Esophagus squamous epithelium (tissue), 5 donors: ENCODE measurements at places on chromosomes 6 and 20. TPM values are rescaled to one million over a fixed set of nuclear protein-coding genes. Genes with fewer than 3 reads are reported as not detected.

DNA sequence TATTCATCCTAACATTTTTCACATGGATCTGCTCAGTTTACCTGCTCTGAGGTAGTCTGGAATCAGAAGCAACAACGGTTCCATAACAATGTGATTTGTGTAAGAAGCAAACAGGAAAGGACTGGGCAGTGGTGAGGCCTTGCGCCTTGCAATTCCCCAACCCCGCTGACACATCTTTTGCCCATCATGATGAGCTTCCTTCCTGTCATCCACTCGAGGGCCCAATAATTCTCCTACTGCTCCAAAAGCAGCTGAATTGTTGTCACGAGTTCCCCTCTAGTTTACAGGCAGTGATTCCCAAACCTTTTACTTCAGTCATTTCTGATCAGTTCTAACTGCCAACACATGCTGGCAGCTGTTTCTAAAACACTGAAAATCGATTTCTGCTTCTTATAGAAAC lies 22.9 kb downstream of the STX7 start:
- DNase-seq: no peak

Gene OLIG3
- not detected for total RNA-seq

- no peak for DNase-seq
These were observed 147.7 kb downstream of the GMPR start for GRCh38 chr6:16386057-16386456.

Gene NEU1
- total RNA-seq: 19.8 TPM

GRCh38 chr6:43299338-43300293 lies 1.6 kb downstream of the SLC22A7 start:
- DNase-seq: no peak

- no peak for DNase-seq
These were observed 16.8 kb downstream of the POFUT1 start for GRCh38 chr20:32224463-32224862.

GRCh38 chr6:79467716-79468115 lies 69.5 kb downstream of the LCA5 start:
- DNase-seq: no peak

- DNase-seq: no peak
These were observed 5.9 kb upstream of the ASXL1 start for GRCh38 chr20:32352121-32352720.

Gene GUCA1A
- total RNA-seq: not detected

Gene TAB2
- 32.7 TPM for total RNA-seq

GRCh38 chr6:90414352-90414751 lies 117.7 kb upstream of the BACH2 start:
- no peak for DNase-seq

Gene ADGRF1
- 57.0 TPM for total RNA-seq

GRCh38 chr6:164344801-164345291 lies 930.3 kb downstream of the QKI start:
- DNase-seq: no peak

- DNase-seq: no peak
These were observed 46.0 kb downstream of the PCNA start for GRCh38 chr20:5073660-5074231.

DNA sequence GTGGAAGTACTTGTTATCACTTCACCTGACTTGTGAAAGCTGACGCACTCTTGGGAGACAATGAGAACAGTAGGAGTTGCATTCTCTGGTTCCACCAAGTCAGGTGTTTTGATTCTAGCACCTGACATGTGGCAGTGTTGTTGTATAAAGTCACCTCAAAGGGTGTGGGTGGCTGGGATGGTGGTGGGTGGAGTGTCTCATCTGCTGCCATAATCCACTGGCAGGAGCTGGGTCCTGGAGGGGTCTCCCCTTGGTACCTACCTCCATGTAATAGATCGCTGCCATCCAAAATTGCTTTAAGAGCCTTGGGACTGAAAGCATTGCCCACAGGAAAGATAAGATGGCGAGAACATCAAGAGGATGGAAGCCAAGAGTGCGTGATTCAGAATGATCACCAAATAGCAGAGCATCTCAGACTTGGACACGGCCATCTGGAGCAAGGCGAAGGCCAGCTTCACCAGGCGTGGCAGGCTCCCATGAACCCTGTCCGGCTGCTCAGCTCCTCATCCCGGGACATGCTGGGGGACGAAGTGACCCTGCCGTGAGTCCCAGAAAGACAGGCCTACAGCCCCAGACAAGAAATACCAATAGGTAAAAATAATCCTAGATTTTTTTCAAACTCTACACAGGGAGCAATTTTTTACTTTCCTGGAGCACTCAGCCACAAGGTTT lies 56.6 kb downstream of the NPEPL1 start:
- no peak for DNase-seq

Gene SH3BGRL2
- total RNA-seq: 64.3 TPM

DNA sequence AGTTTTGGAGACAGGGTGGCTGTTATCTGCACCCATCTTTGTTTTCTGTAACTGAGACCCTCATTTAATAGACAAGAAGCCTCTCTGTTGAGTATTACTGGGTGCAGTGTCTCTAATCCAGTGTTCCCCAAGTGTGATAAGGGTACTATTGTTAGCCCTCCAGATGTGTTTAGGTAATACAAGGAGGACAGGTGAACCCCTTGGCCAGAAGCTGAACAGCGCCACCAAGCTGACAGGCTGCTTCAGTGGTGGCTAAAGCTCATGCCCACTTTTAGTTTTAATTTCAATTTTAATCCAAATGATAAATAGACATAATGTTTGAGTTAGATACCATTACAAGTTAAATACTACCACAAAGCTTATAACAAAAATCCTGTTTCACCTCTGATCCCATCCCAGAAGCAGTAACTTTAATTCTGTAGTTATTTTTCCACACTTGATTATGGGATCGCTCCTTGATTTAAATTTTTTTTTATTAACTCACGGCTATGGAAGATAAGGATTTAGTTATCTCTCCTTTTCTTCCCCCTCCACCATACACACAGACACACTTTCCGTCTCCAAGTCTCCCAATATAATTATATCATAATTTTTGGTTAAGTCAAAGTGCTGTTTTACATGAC lies 8.4 kb upstream of the STK35 start:
- DNase-seq: no peak

GRCh38 chr6:62367601-62368000 lies 81.6 kb upstream of the KHDRBS2 start:
- no peak for DNase-seq

DNA sequence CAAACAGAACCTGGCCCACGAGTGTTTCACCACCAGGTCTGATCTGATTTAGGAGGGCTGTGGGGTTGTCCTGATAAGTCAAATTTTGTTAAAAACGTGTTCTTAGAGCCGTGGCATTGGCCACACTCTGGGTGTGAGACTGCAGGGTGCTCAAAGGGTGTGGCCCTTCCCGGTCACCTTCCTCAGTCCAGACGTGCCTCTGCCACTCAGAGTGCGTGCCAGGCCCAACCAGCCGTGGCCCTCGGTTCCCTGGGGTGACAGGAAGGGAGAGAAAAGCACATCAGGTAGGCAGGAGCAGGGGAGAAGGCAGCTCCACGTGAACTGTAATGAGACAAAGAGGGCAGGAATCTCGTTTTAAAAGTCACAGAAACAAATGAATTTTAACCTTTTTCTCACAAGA lies 115.4 kb downstream of the FAM120B start:
- DNase-seq: no peak

Gene MTHFD1L
- 19.2 TPM for total RNA-seq

GRCh38 chr6:158347335-158347734 lies 35.1 kb downstream of the TULP4 start:
- DNase-seq: no peak

DNA sequence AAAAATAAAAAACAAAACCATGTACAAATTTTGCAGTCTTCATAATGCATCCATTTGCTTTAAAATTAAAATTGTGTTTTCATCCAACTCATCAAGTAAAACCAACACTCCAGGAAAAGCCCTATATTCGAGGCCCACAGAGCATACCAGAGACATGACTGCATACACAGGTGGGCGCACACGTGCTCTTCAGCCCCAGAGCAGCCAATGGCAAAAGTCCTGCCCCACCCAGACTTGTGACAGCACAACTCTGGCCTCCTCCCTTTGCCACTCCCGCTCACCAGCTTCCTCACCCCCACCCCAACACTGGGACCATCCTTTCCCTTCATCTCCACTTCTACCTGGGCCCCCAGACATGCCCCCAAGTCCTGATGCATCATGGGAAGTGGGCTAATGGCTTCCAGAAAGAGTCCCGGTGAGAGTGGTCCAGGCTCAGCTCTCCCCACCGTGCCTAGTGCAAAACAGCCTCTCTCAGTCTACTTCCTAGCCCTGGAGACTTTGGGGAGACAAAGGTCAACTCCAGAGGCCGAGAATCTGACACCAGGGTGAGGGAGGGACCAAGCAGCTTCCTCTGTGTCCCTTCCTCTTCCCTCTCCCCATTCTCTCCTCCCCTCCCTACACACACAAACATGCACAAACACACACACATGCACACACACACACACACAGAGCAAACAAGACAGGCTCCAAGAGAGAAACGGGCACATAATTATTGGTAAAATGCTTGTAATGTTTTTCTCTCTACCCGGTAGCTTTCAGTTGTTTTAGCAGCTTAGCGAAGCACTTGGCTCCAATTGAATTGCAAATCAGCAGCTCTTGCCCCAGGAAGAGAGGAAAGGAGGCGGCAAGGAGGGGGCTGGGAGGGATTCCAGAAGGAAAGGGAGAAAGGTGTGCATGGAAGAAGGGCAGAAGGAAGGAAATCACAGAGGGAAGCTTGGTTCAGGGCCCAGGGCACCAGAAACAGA lies 14.3 kb downstream of the GRM4 start:
- DNase-seq: no peak

- DNase-seq: no peak
These were observed 122.0 kb downstream of the PLEKHG1 start for GRCh38 chr6:150721418-150722266.

Gene TRIM15
- not detected for total RNA-seq

- DNase-seq: no peak
These were observed 27.8 kb downstream of the ELOVL5 start for GRCh38 chr6:53320964-53321363.

Gene FAM120B
- 25.6 TPM for total RNA-seq

GRCh38 chr6:169858293-169858934 lies 107.0 kb downstream of the ERMARD start:
- DNase-seq: no peak

GRCh38 chr20:62202083-62202395 lies 18.0 kb downstream of the HRH3 start:
- DNase-seq: no peak

DNA sequence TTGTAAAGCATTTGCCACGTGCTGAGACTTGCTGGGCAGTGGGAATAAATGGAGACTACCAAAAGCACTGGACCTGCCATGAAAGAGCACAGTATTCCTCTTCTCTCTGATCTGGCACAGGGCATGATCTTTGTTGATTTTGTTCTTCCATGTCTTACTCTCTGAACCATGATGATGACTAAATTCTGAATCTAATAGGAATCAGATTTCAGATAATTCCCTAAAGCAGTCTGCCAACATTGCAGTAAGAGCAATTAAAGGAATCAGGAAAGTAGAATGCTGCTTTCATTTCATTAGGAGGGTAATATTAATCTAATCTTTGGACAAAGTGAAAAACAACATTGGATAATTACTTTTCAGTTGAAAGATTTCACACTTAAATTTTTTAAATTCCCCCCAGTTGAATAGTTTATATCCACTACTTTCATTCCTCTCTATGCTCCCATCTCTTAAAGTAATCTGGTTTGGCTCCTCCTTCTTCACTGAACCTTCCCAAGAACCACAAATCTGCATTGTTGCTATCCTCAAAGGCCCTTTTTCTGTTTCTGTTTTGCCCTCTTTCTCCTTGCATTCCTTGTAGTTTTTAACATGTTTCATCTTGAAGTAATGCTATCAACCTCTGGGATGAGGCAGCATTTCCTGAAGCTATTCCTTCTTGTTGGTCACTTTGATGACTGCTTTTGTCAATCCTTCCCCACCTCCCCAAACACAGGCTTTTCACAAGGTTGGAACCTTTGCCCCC lies 243.2 kb upstream of the TENT5A start:
- DNase-seq: no peak

- no peak for DNase-seq
These were observed 23.4 kb downstream of the FAM217A start for GRCh38 chr6:4055420-4056041.

- DNase-seq: no peak
These were observed 118.9 kb upstream of the BTN3A2 start for GRCh38 chr6:26246058-26246457.

Gene OSBPL2
- 48.4 TPM for total RNA-seq

GRCh38 chr20:7327810-7328209 lies 560.3 kb downstream of the BMP2 start:
- DNase-seq: no peak

- DNase-seq: no peak
These were observed 56.9 kb downstream of the IRF4 start for GRCh38 chr6:448296-449056.

Gene SAPCD1
- total RNA-seq: 0.45 TPM

DNA sequence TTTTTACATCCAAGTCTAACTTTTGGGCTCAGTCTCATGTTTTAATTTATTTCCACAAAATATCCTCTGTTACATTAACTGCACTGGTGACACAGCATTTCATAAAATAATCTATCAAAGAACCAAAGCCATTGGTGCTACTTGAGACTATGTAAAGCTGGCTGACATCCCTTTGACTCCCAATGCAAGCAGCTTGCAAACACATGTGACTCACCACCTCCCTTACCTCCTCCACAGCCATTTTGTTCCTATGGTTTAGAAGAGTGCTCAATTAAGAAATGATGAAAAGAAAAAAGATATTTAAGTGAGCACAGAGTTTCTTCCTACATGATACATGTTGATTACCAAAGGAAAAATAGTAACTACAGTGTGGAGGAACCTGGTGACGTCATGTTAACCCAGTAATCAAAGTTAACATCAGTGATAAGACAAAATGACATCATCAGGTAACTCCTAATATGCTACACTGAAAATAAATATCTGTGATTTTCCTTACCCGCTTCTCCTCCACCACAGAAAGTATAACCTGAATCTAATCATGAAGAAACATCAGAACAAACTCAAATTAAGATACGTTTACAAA lies 53.3 kb upstream of the LGSN start:
- DNase-seq: no peak

Gene PNLDC1
- total RNA-seq: not detected

Gene SALL4
- 0.26 TPM for total RNA-seq

GRCh38 chr6:119355157-119355556 lies 5.6 kb upstream of the MAN1A1 start:
- no peak for DNase-seq

Gene GSTA1
- total RNA-seq: 8.6 TPM

Gene LZTS3
- total RNA-seq: 4.0 TPM

GRCh38 chr20:1322511-1323245 lies 6.3 kb downstream of the SDCBP2 start:
- no peak for DNase-seq

DNA sequence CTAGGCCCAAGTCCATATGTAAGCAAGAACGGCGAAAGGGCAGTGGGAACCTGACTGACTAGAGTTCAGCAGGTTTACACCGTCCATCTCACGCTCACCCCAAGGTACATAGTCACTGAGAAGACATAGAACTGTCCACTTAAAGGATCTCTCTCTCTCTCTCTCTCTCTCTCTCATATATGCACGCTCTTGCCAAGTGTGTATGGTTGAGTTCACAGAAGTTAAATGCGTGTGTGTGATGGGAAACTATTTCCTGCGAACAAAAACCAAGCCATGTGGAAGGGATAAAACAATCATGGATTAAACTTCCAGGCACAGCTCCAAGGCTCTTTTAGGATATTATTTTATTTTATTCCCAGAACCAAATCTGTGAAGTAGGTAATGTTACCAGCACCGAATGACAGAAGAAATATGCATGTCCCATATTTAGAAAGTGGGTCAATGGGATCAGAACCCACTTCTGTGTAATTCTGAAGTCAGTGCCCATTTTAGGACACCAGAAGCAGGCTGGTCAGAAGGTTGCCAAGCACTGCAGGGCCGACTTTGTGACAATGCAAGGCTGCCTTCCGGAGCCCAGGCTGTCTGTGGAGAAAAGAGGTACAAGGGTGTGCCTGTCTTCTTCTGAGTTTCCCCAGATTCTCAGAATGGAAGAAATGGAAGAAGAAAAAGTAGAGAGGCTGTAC lies 49.2 kb upstream of the MAP7 start:
- DNase-seq: no peak
